ENCODE measurements at places on chromosomes 3 and 15.
A peak's percentile ranks its signal among the peaks of the same experiment; 100 is the strongest.

- DNase-seq, result no peak
Observed at GRCh38 chr3:149662240-149662887, 4.5 kb upstream of the WWTR1 start.

- DNase-seq, result no peak
Observed at GRCh38 chr15:100914876-100915275, 4.3 kb upstream of the LRRK1 start.

DNA sequence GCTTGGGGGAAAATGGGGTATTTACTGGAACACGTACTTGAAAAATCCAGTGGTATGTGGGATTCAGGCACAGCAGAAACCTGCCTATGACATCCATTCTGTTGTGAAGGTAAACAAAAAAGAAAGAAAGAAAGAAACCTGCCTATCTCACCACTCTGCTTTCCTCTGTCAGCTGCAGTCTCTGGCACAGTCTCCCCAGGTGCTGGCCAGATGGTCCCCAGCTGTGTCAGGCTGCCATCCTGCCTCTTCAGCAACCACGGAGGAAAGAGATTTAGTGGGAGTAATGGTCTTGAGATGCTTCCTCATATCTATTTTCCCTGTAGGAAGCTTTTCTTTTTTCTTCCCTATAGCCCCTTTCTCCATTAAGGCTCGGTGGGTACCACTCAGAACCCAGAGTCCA lies 2.5 kb upstream of the PXYLP1 start:
- DNase-seq, result no peak

DNA sequence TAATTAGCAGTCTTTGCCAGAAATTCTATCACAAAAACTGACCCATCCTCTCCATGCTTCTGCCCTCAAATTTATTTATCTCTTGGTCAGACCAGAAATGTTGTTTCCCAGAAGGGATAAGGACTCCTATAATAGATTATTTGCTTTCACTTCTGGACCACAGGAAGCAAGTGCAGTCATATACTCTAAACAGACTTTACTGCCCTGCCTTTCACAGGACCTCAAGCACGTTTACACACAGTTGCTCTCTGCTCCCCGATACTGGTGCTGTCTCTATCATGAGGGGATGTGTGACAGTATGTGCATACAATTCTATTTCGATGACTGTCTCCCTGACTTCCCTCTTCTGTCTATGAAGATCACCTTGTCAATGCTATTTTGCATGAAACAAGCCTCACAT lies 205.5 kb upstream of the TGFBR2 start:
- DNase-seq, result no peak

GRCh38 chr3:99439892-99440291 lies 198.5 kb upstream of the COL8A1 start:
- DNase-seq, result no peak

DNA sequence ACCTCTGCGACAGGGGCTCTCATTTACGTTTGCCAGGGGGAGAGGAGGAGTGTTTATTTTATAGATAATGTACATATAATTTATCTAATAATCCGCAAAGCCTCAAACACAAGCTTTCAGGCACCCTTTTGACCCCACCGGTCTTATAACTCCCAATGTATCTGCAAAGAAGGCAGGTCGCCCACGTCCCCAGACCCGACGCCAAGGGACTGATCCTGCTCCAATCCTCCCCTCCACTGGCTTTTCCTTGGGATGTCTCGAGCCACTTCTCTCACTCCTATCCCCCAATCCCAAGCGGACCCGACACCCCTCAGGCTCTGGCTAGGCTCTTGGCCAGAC lies 452 bp downstream of the DCP1A start:
- no peak for DNase-seq

DNA sequence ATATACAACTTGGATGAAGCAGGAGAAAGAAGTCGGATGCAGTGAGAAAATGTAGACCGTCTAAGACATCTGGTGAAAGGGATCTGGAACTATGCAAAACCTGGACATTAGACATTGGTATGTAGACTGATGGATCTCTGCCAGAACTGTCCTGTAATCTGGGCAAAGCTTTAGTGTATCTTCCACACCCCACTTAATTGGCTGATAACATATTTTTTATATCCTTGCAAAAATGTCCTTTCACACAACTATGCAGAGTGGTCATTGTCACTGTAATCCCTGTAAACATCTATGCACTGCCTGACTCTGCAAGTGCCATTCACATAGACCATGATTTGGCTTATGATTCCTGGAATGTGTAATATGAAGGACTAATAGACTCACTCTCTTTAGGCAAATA lies 163.1 kb downstream of the TUSC7 start:
- DNase-seq, result no peak

DNA sequence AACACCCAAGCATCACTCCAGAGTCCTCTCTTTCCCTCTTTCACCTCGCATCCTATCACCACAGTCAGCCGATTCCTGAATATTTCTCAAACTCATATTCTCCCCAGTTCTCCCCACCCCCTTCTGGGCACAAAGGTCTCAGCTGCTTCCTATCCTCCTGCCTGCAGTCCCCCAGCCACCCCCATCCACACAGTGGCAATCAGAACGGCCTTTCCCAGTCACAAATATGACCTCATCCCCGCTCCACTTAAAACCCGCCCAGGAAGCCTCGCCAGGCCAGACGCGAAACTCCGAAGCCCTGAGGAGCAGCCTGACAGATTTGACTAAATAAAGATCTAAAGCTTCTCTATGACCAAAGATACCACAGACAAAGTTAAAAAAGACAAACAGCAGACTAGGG lies 49.9 kb upstream of the LINGO1 start:
- no peak for DNase-seq

GRCh38 chr3:133874761-133875438 lies 20.8 kb downstream of the RAB6B start:
- no peak for DNase-seq

DNA sequence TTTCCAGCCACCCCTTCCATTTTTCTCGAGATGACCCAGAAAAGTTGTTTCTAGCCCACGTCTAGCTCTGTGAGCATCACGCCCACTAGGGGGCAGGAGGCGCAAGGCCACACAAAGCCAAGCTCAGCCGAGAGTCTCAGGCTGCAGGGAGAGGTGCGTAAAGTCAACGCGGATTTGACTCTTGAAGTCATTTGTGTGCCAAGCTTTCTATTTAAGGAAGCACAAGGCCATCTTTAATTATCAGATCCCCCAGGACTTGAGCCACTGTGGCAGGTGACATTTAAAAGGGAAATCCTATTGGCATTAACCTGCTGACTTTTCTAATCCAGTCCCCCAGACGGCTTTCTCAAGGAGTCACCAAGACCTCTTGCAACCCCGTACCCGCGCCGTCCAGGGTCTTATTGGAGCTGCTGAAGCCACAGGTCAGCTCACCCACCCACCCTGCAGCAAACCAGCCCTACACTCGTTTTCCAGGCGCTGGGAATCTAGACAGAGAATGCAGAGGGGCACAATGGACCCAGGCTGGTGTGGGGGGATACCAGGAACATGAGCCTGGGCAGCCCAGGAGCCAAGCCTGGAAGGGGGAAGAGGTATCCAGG lies 62.1 kb downstream of the CAPN7 start:
- DNase-seq, result peak; percentile 79

DNA sequence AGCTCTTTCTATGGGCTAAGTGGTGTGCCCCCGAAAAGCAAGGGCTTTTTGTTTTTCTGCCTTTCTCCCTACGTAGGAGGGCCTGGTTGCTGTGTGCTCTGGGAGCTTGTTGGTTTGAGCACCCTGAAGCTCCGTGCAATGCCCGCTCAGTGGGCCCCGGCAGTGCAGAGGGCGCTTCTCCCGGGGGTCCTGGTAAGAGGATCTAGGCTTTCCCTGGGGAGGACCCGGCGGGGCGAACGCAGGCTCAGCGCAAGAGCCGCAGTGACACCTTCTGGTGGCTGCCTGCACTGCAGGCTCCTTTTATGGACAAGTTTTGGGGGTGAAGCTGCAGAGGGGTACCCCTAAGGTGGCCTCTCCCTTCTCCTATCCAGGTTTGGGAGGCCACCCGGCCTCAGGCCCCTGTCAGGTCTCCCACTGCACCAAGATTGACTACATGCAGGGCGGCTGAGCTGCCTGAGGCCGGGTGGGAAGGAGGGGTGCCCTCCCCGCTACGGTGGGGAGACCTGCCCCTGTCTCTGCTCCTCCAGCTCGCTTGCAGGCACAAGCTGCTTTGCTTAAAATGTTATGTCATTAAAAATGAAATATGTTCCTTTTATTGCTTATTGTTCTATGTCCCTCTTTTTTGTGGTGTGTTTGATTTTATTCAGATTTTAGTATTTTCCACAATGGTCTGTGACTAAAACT lies 387.9 kb downstream of the GABRG3 start:
- no peak for DNase-seq

All from stimulated activated CD4-positive, alpha-beta T cell treated with anti-CD3 and anti-CD28 coated beads, Interleukin-1b, Interleukin-23, amount 100 ng/mL, for 4 hours (primary cell).